ENCODE measurements at places on chromosomes 5 and 9.

- DNase-seq = no peak
Observed at GRCh38 chr9:7791394-7791793, 8.2 kb downstream of the DMAC1 start.

DNA sequence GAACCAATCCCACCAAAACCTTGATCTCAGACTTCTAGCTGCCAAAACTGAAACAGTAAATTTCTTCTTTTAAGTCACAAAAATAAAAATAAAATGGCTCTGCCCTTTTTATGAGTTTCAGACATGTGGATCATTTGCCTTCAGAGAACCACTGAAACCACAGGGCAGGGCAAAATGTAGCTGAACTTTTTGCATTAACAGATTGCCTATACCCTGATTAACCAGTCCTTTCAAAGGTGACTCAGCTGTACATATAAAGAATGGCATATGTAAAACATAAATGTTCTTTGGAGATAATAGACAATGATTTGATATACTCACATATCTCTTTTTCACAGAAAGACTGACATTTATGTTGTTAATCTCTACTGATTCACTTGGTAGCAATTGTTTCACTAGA lies 187.1 kb upstream of the GRIN3A start:
- DNase-seq = no peak

DNA sequence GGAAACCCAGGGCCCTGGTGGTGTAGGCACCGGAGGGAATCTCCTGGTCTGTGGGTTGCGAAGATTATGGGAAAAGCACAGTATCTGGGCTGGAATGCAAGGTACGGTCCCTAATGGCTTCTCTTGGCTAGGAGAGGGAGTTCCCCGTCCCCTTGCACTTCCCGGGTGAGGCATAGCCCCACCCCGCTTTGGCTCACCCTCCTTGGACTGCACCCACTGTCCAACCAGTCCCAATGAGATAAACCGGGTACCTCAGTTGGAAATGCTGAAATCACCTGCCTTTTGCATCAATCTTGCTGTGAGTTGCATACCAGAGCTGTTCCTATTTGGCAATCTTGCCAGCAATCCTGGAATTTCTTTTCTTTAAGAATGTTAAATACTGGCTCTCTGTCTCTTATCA lies 1429.1 kb downstream of the MAT2B start:
- DNase-seq = no peak

DNA sequence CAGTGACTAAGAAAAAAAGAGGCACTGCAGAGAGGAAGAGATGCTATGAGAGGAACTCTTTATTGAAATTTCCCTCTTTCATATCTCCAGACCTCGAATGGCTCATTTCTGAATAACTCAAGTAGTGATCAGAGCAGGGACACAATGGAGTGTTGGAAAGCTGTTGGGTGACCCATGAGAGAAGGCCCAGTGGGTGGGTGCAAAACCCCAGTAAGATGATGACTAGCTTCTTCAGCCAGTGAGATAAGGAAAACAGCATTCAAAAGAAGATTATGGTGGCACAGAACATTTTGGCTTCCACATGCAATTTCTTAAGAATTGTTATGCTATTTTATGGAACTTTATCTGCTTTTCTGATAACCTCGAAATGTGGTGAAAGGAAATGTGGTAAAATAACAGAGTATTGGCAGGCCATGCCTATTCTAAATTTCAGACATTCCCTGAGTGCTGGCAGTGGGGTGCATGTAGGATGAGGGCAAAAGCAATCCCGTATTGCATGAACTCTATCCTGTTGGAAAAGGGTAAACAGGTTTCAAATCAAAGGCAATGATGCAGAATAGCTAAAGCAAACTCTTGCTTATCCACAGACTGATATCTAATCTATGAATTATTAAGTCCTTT lies 128.0 kb upstream of the KLF9 start:
- no peak for DNase-seq

DNA sequence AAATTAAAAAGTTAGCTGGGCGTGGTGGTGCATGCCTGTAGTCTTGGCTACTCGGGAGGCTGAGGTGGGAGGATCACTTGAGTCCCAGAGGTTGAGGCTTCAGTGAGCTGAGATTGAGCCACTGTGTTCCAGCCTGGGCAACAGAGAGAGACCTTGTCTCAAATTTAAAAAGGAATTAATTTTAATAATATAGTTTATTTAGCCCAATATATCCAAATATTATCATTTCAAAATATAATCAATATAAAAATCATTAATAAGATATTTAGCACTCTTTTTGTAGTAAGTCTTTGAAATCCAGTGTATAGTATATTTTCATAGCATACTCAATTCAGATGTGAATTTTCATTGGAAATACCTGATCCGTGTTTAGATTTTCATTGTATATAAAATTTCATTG lies 43.2 kb upstream of the ORM1 start:
- no peak for DNase-seq

DNA sequence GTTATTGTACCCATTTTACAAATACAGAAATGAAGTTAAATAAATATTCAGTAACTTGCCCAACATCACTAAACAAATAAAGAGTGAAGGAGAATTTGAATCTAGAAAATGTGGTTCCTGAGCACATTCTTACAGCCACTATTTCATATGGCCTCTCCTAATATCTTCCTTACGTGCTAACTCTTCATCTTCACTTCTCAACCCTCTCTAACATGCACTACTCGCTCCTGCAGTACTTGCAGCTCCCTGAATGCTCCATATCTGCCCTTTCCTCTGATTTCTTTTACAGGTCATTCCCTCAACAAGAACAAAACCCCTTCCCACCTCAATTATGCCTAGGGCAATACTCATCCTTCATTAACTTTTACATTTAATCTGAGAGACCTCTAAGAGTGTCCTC lies 711.5 kb downstream of the CETN3 start:
- DNase-seq = no peak

- DNase-seq = no peak
Observed at GRCh38 chr5:52807723-52808122, 20.0 kb downstream of the ITGA1 start.

DNA sequence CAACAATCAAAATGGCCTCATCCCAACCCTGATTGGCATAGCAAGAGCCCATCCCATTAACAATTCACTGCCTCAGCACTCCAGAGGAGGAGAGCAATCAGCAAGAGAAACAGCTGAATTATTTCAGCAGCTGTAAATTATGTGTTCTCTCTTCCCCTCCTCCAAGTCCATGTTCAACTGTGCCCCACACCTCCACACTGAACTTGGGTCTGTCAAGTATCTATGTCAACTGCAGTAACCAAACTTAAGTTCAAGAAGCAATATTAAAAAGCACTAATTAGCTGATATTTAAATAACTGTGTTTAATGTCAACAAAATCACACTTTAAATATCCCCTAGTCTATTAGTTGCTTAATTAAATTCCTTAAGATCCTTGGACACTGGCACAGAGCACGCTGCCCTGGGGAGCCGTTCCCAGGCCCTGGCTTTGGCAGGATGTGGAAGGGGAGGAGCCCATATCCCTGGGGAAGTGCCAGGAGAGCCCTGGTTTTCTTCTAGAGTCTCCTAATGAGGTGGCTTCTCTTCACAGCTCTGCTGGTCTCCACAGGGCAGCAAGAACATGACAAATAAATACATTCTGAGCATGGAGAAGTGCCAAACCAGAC lies 50.6 kb downstream of the SIL1 start:
- no peak for DNase-seq

DNA sequence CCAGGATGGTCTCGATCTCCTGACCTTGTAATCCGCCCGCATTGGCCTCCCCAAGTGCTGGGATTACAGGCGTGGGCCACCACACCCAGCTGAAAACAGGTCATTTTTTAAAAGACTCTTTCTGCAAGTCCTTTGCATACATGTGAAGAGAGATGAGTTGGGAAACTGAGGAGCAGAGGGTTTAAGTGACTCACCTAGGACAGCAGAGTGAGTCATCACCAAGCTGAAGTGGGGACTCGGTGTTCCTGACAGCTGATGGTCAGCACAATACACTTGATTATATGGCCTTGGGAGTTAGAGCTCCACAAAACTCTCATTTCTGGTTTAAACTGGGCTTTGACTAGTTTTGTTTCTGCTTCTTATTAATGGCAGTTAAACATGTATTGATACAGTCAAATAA lies 38.1 kb upstream of the SSBP2 start:
- no peak for DNase-seq

DNA sequence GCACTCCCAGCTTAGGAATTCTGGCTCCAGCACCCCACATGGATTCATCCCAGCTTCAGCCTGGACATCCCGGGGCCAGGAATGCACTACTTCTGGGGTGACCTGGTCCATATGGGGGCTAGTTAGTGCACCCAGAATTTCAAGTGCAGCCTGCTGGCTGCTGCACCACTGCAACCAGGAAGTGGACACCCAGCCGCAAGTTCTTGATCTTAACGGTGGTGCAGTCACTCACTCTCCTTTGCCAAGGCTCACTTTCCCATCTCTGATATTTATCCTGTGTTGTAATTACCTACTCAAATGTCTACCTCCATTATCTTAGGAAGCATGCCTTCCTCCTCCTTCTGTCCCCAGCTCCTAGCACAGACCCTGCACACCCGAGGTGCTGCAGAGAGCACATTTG lies 26.2 kb upstream of the RAB14 start:
- DNase-seq = no peak

DNA sequence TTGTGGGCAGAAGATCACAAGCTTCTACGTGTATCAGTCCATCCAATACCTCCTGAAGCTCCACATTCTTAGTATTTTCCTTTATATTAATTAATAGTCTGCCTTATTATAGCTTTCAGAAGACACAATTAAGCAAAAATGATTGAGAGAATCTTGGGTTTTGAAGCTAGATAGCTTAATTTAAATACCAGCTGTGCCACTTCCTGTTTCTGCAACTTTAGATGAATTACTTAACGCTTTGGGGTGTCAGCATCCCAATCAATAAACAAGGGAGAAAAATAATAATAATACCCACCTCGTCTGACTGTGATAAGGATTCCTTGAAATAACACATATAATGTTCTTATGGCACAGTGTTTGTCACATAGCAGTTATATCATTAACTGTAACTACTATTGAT lies 44.7 kb upstream of the HTR4 start:
- DNase-seq = no peak

GRCh38 chr9:28410411-28410810 lies 837.1 kb upstream of the C9orf72 start:
- DNase-seq = no peak
